Activated CD8-positive, alpha-beta memory T cell treated with anti-CD3 and anti-CD28 coated beads, Interleukin-2, amount 10 ng/mL, durations not matched to agents 7 days and 5 days (primary cell): ENCODE measurements at places on chromosomes 6 and 20. TPM values are rescaled to one million over a fixed set of nuclear protein-coding genes. Genes with fewer than 3 reads are reported as not detected.

The CTCFL gene
- not detected for total RNA-seq

The PSORS1C1 gene
- total RNA-seq = not detected

The OR2H1 gene
- total RNA-seq = not detected

The MMP24 gene
- total RNA-seq = not detected

The KHDRBS2 gene
- not detected for total RNA-seq

The UCKL1 gene
- 41.9 TPM for total RNA-seq

DNA sequence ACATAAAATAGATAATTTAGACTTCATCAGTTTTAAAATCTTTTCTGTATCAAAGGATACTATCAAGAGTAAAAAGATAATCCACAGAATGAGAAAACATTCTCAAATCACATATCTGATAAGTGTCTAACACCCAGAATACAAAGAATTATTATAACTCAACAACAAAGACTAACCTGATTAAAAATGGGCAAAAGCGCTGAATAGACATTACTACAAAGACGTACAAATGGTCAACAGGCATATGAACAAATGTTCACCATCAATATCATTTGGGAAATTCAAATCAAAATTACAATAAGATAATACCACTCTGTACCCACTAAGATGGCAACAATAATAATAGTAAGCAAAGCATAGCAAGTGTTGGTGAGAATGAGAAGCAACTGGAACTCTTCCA, 503.8 kb downstream of the CDH26 start:
- no peak for DNase-seq

DNA sequence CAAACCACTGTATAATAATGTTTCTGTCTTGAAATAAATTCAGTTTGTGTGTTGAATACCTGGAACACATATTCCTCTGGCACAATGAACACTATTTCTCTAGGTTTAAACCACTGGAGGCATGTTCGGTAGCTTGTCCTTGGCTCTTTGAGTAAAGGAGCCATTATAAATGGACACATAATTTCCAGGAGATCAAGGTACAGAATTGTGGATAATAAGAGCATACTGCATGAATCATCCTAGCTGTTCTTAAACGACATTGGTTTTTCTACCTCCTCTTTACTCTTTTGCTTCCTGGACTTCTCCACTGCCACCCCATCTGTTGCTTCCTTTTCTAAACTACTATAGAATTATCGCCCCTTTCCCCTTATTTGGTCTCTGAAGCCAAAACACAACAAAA, 1.2 kb downstream of the CENPW start:
- DNase-seq = no peak

GRCh38 chr6:8651998-8652397, 216.7 kb upstream of the SLC35B3 start:
- DNase-seq = no peak

- no peak for DNase-seq
Observed at GRCh38 chr6:142357879-142358278, 56.1 kb downstream of the ADGRG6 start.

GRCh38 chr6:169142538-169142844, 111.2 kb downstream of the THBS2 start:
- peak; percentile 28 for DNase-seq

- DNase-seq = no peak
Observed at GRCh38 chr20:44746367-44747165, 901 bp downstream of the KCNK15 start.

DNA sequence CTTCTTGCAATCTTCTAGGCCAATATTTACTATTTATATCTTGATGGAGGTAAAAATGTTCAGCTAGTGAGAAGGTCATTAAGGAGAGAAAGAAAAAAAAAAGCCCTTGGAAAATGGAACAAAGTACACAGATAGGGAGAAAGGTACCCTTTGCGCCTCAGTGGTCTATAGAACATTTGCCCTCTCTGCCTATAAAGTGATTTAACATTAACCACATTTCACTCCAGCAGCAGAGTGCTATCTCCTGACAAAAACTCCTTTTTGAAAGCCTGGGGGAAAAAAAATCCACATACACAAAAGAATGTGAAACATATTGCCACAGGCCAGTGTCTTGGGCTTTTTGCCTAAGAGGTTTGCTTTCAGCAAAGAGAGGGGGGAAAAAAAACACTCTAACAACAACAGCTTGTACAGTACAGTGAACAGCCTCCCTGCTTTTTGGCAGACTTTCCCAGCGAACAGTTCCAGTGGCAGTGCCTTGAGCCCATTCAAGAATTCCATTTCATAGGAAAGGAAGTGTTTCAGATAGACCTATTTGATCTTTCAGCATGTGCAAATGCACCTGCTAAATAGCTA, 695 bp downstream of the ARHGAP18 start:
- DNase-seq = no peak

DNA sequence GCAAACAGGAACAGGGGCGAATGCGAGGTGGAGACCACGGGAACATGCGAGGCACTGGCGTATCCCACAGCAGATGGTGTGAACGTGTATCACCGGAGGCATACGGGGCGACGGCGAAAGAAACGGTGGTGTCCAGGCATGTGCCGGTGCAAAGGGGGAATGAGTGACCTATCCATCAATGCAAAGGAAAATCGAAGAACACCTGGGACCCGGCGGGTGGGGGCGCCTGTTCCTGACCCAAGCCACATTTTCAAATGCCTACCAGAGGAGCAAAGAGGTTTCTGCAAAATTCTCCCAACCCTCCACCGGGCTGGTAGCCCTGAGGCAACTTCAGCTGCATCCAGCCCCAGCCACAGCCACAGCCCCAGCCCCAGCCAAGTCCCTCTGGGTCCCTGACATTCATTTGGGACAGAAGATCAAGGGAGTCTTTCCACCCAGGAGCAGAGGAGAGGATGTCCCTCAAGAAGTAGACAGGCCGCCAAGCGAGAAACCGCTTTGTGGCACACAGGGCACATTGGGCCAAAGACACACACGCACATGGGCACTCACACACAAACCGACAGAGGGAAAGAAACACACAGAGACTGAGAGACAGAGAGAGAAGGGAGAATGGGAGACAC, 164.0 kb upstream of the ZNF337 start:
- DNase-seq = no peak

DNA sequence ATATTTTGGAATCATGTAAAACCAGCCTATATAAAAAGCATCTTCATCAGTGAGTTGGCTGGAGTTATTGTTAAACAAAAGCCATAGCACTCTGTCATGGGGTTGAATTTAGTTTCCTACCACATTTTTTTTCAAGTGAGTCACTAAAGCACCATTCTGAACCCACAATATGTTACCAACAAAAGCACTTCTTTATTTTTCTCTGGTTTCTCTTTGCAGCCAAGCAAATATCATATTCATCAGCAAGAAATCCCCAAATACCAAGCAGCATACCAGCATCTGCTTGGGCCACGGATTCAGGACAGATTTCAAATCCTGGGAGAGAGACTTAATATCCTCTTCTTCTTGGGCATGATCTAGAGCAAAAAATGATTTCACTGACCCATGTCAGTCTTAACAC, 441.4 kb downstream of the BCKDHB start:
- no peak for DNase-seq

DNA sequence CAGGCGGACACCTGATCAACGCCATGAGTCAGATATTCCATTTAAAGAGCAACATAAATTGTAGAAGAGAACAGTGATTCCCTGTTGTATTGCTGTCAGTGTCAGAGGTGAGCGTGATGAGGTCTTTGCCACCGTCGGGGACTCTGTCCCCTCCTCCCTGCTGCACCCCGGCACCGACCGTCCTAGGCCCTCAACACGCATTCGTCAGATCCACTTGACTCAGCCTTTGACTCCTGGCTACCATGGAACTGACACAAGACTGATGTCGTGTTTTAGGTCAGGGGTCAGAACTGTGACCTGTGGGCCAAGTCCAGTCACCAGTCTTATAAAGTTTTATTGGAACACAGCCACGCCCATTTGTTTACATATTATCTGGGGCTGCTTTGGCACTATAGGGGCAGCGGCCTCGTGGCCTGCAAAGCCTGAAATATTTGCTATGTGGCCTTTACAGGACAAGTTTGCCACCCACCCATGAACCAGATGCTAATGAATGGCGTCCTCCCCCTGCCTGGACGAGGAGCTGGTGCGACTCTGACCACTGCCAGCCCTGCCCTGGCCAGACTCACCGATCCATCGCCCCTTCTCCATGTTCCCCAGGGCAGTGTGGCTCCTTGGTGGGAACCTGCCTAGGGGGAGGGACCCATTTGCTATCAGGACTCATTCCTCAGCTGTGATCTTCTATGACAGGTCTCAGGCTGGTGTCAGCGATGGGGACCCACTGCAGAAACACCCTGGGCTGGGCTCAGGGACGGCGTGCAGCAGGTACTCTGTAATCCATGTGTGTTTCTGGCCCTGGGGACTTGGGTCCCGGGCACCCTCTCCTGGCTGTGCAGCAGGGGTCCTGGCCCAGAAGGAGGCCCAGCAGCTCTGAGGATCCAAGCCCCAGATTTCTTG, 37.5 kb upstream of the PHACTR3 start:
- no peak for DNase-seq

DNA sequence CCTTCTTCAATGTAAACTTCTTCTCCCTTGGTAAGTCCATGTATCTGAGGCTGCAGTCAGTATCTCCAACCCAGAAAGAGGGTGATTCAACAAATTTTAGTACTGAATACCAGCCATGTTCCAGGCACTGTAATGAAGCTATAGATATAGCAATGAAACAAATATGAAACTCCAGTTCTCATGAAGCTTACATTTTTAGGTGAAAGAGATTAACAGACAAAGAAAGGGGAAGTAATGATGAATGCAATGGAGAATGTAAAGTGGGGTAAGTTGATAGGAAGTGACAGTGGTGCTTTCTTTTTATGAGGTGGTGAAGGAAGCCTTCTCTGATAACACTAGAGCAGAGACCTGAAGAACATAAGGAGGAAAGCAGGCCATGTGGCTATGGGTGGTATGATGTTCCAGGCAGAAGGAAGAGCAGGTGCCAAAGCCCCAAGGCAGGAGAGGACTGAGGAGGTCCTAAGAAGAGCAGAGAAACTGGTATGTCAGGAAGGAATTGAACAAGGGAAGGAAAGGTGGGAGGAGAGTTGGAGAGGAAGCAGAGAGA, 143.6 kb downstream of the TFAP2B start:
- no peak for DNase-seq

DNA sequence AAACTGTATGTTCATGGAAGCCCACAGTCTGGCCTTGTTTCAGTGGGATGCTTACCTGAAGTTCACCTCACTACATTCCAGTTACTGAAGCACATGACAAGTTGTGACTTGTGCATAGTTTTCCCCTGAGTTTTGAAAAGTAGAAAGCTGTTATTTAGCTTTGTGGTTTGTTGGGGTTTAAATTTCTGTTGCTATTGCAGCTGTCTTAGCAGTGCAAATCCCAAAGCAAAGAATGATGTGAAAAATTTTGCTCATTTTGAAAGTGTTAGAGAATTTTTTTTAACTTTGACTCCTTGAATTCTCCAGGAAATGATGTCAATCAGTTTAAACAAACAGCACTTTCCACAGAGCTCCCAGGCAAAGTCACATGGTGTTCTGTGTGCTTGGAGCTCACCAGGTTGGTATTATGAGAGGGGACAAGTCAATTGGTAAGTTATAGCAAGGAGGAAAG, 268.4 kb downstream of the ADGRG6 start:
- no peak for DNase-seq

GRCh38 chr6:10030942-10031537, 383.8 kb downstream of the TFAP2A start:
- no peak for DNase-seq

DNA sequence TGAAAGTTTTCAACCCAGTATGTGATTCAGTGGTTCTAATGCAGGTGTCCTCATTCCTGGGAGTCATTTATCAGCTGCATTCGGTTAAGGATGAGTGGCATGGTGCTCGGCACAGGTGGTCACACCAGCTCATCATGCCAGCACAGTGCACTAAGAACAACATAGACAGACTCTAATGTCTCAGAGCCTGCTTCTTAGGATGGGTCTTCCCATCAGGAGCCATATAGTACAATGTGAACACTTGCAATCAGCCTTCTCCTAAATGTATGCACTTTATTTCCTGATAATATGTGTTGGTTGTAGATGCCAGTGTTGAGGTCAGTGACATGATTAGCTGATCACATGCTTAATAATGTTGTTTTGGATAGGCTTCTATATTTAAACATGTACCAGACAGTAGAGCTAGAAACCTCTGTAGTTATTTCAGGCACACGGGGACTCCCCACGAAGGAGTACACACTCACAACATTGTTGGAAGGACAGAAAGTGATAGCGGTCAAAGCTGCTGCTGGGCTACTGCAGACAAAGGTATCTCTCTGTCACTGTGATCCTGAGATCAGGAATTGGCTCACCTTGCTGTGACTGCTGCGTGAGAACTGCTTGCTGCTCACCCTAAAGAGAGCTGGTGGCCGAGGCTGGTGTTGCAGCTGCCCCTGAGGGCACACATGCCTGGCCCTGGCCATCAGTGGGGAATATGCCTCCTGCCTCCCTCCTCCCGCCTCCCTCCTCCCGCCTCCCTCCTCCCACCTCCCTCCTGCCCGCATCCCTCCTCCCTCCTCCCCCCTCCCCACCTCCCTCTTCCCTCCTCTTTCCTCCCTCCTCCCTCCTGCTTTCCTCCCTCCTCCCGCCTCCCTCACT, 195.4 kb downstream of the SMOC2 start:
- no peak for DNase-seq

GRCh38 chr20:56987986-56988385, 278.5 kb downstream of the BMP7 start:
- DNase-seq = no peak

GRCh38 chr6:6885521-6886170, 222.1 kb upstream of the RREB1 start:
- no peak for DNase-seq
